ENCODE measurements at places on chromosomes 5 and 9.

- DNase-seq = peak; percentile 16
These were observed 129.0 kb downstream of the APBA1 start for GRCh38 chr9:69542942-69543704.

- DNase-seq = no peak
These were observed 9.5 kb upstream of the DPYSL3 start for GRCh38 chr5:147519380-147519779.

DNA sequence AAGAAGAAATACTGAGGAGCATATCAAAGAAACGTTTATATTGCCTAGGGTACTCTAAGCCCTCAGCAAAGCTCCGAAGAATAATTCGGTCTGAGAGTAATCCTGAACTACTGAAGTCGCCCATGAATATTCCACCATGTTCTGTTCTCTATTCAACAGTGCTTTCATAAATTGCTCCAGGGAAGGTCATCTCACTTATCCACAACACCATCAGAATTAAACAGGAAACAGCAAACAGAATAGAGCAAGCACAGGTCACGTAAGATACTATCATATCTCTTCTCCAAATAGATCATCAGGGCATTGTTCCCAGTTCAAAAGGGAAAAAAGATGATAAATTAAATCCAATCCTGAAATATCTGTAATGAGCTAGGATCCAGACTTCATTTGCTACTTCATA lies 325.6 kb downstream of the DEPDC1B start:
- no peak for DNase-seq

DNA sequence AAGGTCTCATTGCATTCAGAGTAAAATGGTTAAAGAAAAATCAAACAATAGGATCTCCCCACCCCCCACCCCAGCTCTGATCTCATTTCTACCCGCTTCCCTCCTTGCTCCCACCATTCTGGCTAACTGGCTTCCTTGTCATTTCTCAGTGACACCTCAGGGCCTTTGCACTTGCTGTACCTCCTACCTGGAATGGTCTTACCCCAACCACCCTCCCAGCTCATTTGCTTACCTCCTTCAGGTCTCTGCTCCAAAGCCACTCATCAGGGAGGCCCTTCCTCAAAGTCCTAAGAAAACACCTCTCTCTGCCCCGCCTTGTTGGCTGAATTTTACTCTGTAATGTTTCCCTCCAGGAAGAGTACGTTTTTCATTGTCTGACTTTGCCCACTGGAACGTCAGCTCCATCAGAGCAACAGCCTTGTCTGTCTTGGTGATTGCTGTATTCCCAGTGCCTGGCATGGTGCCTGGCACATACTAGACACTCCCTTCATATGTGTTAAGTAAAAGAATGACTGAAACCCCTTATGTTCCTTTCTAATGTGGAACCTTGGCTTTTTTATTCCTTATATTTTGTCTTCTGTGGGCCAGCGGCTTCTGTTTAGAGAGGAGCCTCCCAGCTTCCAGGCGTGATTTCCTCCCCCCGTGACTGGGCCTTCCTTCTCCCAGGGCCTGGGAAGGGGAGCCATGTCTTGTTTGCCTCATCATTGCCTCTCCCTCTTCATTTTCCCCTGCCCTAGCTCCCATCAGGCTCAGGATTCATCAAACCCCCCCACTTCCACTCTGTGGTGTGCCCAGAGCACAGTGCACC lies 26.9 kb downstream of the NEURL1B start:
- DNase-seq = no peak

- DNase-seq = peak; percentile 56
These were observed 62.1 kb upstream of the VLDLR start for GRCh38 chr9:2559192-2560152.

- DNase-seq = no peak
These were observed 950.7 kb downstream of the TLE4 start for GRCh38 chr9:80522465-80522864.

GRCh38 chr5:97422678-97423077 lies 239.6 kb upstream of the RIOK2 start:
- DNase-seq = no peak

- DNase-seq = no peak
These were observed 716 bp downstream of the STX17 start for GRCh38 chr9:99907208-99907532.

DNA sequence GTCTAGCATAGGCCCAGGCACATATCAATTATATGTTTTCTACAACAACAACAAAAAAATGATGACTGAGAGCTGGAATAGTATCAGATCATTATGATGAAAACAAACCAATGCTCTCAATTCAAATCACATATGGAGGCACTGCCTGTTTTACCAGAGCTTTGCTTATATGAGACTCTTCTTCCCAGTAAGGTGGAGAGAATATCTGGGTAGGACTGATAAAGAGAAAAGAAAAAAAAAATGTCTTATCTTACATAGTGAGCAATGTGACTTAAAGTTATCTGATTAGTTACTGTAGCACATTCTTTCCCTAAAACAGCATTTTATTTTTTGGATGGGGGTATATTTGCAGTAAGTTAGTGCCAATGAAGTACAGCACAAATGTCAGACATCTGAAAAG lies 154.8 kb downstream of the RAB3C start:
- no peak for DNase-seq

GRCh38 chr9:137026828-137027227 lies 1.2 kb downstream of the ABCA2 start:
- DNase-seq = no peak

- DNase-seq = no peak
These were observed 78.0 kb upstream of the AGXT2 start for GRCh38 chr5:35125746-35126145.

DNA sequence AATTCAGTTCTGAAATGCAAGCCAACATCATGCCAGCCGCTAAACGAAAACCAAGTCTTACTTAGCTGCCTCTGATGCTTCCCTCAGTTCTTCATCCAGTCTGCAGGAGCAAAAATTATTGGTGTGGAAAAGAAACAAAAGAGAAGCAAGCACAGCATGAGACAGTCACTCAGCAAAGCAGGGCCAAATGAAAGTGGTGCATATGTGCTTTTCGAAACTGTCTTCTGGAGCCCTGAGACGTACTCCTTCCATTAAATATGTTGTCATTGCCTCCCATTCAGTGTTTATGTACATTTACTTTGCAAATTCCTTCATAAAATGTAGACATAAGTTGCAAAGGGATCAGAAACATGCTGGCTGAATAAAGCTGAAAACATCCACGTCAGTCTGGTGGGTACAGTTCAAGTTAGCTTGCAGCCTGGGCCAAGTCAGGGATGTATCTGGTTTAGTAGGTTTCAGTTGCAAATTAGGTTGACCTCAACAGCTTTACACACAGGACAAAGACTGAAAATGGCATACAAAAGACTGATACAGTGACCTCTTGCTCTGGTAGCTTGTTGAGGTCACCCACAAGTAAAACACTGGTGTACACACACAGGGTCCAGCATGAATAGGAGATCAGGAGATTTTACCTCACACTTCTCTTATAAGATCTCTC lies 139.7 kb upstream of the PCA3 start:
- DNase-seq = no peak

DNA sequence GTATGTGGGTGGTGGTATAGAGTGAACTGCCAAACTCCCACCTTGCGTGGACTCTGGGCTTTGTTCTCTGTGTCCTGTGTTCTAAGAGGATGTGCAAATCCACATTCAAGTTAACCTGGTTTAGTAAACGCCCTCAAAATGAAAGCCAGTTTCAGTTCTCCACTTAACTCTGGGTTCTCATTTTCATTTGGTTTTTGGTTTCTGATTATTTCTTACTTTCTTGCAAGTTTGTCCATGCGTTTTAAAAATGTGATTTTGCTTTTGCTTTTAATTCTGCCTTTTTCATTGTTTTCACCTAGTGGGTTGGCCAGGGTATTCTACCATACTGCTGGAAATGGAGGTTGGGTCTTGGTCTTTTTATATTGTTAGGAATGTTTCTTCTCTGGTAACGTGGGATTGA lies 38.2 kb downstream of the GALNT10 start:
- no peak for DNase-seq

DNA sequence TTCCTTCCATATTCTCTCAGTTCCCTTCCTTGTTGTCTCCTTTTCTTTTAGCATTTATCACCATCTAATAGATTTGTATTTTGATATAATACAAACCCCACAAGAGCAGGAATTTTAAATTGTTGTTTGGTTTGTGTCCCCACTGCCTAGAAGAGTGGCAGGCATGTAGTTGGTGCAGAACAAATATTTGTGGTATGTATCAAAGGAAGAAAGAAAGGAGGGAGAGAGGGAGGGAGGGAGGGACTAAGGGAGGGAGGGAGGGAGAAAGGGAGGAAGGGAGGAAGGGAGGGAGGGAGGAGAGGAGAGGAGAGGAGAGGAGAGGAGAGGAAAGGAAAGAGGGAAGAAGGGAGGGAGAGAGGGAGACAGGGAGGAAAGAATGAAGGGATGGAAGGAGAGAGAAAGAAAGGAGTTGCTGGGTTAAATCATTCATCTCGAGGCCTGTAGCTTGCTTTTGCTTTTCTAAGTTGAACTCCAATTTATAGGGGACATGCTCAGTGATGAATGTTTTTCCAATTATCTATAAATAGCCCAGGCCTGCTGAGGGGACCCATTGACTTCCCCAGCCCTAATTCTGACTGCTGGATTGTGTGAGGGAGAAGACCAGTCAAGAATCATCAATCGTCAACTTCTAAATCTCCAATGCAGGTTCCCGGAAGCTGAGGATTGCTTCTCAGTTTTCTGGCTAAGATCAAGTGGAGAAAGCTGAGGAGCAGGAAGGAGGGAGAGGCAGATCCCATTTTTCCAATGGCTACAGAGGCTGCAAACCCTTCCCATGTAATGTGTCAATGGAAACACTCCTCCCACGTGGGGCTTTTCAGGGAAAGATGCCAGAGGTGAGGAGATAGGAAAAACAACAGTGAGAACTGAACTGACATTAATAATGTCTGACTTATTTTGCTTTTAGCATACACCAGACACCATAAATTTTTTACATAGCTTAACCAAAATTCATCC lies 320.7 kb downstream of the ASTN2 start:
- no peak for DNase-seq

GRCh38 chr5:155275222-155275621 lies 261.7 kb downstream of the KIF4B start:
- no peak for DNase-seq

GRCh38 chr9:78297672-78297961 lies 692 bp downstream of the PSAT1 start:
- no peak for DNase-seq
